A549 (cell line): ENCODE measurements at places on chromosomes 1 and 21.
A peak's percentile ranks its signal among the peaks of the same experiment; 100 is the strongest.

- DNase-seq = peak; percentile 2
Observed at GRCh38 chr21:27700974-27701614, 734.2 kb upstream of the ADAMTS5 start.

DNA sequence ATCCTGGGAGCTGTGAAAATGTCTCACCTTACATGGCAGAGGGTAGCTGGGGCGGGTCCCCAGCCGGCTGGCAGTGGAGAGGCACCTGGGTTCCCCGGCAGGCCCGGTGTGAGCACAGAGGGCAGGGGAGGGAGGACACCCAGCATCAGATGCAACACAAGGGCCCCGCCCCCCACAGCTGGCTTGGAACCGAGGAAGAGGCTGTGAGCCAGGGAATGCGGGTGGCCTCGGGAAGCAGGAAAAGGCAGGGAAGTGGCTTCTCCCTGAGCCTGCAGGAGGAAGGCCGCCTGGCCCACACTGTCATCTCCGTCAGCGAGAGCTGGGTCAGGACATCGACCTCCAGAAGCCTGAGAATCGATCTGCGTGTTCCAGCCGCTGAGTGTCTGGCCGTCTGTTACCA is 87.3 kb downstream of the SIK1 start:
- peak; percentile 53 for DNase-seq

DNA sequence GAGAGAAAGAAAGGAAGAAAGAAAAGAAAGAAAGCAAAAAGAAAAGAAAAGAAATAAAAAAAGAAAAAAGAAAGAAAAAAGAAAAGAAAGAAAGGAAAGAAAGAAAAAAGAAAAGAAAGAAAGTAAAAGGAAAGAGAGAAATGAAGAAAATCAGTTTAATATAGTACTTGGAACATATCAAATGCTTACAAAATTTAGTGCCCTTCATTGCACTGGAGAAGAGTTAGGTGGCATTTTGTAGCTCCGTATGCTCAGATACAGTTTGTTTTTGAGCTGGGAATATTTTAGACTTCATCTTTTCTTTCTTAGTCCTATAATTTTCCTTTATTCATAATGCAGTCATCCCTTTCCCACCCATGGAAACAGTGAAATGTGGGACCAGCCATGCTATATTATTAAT is 56.2 kb upstream of the APP start:
- DNase-seq = no peak

DNA sequence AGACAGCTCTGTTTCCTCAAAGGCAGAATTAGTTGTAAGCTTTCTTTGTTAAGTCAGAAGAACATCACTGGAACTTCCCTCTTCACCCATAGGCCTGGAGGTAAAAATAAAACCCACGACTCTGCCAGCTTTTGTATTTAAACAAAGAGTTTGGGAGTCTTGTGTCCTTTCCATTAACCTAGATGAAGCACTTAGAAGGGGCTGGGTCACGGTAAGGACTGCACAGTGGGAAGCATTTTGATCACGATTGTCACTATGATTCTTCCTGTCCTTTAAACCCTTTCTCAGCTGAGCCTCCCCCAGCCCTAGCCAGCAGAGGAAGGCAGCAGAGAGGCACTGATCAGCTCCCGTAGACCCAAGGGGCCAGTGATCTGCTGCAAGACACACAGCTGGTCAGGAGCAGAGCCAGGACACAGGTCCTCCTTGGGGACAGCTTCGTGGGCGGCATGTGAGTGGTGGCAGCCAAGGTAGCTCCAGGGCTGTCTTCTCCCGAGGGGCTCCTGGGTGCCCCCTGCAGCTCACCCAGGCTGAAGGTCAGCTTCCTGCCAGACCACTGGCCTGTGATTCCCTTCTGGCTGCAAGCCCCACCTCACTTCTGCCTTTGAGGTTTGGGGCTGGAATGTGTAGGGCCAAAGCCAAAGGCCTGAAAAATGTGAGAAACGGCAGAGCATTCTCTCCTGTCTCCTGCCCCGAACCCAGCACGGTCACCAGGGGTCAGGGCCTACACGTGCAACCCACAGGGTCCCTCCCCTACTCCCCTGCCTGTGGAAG is 4.0 kb upstream of the LAPTM5 start:
- DNase-seq = no peak

DNA sequence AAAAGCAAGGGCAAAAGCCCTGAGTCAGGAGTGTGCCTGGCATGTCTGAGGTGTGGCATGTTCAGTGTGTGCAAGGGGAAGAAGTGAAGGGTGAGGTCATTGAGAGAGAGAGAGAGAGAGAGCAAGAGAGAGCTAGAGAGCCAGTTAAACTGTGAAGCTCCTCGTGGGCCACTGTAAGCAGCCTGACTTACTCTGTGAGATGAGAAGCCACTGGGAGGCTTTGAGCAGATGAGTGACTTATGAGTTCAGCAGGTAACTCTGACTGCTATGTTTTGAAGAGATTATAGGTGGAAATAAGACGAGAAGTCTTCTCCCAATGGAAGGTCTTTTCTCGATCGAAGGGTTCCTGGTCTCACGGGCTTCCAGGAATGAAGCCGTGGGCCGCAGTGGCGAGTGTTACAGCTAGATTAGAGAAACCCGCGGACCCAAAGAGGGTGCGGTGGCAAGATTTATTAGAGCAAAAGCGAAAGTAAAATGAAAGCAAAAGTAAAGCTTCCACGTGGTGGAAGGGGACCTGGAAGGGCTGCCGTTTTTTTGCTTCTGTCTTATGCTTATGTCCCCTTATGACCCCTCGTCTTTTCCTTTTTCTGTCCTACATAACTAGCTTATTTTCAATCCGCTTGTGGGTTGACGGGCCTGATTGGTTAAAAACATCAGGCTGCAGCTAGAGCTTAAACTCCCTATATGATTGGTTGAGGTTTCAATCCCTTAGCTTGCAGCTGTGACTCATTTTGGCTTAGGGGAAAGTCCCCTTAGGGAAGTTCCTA is 323.1 kb upstream of the FAM78B start:
- no peak for DNase-seq
